Effector memory CD4-positive, alpha-beta T cell (primary cell): ENCODE measurements at places on chromosomes 4 and X.

DNA sequence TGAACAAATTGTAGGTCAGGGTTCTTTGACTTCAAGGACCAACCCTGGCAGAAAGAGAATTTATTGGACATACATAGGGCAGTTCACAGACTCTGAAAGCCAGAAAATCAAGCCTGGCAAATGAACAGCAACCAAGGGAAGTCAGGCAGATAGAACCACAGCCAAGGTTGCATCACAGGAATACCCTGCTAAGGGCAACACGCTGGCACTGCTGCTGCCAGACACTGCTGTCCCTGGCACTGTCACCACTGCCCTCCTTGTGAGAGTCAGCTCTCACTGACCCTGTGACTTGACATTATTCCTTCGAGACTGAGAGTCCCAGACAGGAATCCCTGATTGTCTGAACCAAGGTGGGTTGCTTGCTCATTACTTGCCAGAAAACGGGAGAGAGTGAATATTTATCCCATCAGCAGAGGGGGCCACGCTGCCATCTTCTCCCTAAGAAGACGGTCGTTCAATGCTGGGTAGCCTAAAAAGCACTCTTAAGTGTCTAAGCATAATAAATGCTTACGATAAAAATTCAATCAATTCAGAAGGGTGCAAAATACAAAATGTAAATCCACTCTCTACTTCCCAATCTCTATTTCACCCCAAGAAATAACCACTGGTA is 23.2 kb upstream of the PTTG2 start:
- DNase-seq = no peak

GRCh38 chrX:56763556-56764152 is 34.6 kb downstream of the NBDY start:
- DNase-seq = peak; percentile 42

GRCh38 chr4:54315561-54316538 is 86.8 kb downstream of the PDGFRA start:
- no peak for DNase-seq

- DNase-seq = no peak
Observed at GRCh38 chr4:74311696-74312313, 3.5 kb downstream of the EPGN start.

DNA sequence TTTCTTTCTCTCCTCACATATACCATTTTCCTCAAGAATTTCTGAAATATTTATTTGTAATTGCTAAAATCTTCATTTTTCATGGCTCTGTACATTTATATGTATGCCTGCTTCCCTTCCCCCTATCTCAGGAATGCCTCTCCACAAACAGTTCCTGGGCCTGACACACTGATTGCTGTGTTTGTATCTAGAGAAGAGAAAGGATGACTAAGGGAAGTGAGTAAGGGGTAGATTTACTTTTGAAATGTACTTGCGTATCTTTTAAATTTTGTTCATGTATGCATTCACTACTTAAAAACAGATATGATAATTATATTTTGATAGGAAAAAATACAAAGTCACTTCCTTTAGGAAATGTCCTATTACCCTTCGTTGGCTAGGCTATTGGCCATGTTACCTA is 790.8 kb downstream of the PCDH18 start:
- DNase-seq = no peak

DNA sequence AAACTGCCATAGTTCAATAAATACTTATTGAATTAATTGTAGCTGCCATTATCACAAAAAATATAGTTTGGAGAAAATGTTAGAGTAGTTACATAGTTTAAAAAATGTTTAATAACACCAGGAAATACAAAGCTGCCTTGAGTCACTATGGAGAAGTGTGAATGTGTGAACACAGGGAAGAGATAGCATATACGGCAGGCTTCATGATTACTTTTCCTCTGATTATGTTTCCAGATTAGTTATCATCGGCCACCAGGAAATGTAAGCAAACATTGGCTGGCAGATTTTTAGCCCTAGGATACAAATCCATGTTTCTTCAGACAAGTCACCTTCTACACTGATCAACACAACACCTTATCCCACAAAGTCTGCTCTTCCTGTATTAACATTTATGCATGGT is 4.4 kb downstream of the PRDM5 start:
- no peak for DNase-seq

- no peak for DNase-seq
Observed at GRCh38 chrX:9597361-9598035, 132.6 kb downstream of the TBL1X start.

DNA sequence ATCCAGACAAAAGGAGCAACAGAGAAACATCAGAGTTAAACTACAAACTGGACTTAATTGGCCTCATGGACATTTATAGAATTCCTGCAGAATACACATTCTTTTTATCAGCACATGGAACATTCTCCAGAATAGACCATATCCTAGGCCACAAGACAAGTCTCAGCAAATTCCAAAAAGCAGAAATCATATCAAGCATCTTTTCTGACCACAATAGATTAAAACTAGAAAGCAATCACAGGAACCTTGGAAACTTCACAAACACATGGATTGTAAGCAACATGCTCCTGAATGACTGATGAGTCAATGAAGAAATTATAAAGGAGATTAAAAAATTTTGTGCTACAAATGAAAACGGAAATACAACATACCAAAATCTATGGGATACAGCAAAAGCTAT is 526.7 kb downstream of the PCDH7 start:
- DNase-seq = no peak

- DNase-seq = no peak
Observed at GRCh38 chr4:55819634-55820033, at the start of gene EXOC1L. EXOC1L (plus strand) TSS chr4:55819790; CDS start chr4:55820027, 237 bp downstream.

DNA sequence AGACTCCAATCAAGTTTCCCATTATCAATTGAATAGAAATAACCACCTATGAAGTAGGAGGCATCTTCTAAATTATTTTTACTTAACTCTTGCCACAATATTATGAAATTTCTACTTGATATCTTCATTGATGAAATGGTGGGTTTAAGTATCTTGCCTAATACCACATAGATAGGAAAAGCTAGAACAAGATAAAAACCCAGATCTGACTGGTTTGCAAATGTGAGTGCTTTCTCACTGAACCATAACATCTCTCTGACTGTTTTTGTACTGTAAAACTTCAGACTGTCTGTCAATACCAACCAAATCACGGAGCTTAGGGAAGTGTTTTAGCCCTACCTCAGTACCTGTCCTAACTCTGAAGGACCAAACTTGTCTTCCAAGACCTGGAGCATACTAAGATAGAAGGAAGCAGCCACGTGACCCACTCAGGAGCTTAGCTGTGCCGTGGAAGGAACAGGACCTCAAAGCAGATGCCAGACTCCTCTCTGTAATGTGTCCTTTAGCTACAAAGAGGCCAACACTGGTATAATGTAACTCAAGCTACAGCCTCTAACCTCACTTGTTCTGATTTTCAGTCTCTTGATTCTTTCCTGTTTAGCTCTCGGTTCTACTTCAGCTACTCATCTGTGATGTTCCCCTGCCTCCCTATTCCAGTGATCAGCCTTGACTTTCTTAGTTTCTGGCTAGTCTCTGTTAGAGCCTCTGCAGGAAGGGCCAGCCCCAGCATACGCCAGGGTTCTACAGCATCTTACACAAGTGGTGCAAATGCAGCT is 84.4 kb downstream of the LRP2BP start:
- DNase-seq = no peak

DNA sequence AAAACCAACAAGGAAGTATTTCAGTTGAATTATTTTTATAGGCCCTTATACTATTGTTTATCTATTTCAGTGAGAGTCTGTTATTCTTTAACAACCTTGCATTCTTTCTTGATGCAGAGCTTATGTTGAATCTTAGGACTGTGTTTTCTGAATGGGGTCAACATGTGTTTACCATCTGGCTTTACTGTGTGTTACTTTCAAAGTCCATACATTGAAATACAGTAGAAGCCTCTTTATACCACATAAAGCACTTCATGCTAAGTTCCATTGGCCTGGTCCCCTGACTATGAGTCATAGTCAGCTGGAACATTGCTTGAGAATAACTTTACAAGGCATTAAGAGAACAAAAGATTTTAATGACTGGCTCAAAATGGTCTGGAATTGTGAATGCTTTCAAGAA is 152.6 kb downstream of the GASK1B start:
- DNase-seq = no peak

DNA sequence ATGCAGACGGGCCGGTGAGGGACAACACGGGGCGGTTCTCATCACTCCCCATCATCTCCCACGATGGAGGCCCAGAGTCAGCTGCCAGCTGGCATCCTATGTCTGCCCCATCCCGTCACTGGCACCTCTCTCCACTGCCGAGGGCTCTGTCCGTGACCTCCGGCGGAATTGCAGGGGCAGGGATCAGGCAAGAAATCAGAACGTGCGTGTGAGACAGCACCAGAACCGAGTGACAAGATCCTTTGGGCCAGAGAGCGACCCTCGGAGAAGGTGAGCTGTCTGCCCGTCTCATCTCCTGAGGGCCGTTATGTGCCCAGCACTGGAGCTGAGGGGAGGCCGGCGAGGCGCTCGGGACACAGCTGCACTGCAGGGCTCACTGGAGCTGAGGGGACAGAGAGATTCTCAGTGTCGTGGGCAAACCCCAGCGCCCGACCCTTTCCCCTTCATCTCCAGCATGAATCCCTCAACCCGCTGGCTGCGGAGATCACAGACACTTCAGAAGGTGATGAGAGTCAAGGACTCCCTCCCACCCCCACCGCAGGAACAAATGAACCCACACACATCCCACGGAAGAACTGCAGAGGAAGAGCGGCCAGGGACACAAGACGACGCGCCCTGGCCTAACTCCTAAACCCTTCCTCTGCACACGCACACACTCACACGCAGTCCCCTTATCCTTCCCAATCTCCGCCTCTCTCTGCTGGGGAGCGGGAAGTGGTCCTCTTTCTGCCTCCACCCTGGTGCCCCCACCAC is 128.7 kb downstream of the AFAP1 start:
- DNase-seq = no peak

DNA sequence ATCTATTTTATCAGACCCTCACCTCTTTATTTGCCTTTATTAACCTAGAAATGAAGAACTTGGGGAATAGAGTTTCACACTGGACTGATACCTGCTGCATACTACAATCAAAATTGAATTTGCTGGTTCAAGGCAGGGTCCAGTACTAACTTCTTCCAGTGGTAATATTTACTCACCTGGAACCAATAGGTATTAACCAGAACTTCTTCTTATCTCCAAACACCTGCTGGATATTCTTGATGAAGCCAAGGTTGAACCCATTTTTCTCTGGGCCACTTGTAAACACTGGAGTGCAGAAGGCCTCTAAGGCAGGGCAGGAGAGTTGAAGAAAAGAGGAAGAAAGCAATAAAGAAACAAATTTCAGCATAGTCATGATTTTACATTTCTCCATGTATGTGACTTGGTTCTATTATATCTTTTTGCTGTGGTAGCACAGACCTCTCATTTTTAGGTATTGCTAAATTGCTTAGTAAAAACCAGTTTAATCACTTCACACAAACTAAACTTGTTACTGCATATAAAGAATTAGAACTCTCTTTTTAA is 101.1 kb downstream of the ZDHHC15 start:
- DNase-seq = no peak

DNA sequence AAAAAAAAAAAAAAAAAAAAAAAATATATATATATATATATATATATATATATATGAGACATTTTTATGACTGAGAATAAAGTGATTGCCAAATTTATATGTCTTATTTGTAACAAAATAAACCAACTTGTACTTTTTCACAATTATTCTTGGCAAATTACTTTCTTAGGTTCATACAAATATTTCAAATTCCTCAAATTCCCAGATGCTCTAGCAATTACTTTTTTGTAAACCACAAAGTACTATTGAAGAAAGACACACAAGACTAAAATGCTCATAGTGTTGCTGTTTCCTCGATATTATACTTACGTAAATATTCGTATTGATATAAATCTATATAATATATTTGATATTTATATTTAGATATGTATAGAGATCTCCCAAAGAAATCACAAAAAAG is 390.0 kb downstream of the FAT4 start:
- no peak for DNase-seq

- no peak for DNase-seq
Observed at GRCh38 chr4:108941904-108942430, 179.1 kb upstream of the ETNPPL start.
